Fibroblast of the conjunctiva (primary cell): ENCODE measurements at places on chromosomes 6 and 20.
A peak's percentile ranks its signal among the peaks of the same experiment; 100 is the strongest.

DNA sequence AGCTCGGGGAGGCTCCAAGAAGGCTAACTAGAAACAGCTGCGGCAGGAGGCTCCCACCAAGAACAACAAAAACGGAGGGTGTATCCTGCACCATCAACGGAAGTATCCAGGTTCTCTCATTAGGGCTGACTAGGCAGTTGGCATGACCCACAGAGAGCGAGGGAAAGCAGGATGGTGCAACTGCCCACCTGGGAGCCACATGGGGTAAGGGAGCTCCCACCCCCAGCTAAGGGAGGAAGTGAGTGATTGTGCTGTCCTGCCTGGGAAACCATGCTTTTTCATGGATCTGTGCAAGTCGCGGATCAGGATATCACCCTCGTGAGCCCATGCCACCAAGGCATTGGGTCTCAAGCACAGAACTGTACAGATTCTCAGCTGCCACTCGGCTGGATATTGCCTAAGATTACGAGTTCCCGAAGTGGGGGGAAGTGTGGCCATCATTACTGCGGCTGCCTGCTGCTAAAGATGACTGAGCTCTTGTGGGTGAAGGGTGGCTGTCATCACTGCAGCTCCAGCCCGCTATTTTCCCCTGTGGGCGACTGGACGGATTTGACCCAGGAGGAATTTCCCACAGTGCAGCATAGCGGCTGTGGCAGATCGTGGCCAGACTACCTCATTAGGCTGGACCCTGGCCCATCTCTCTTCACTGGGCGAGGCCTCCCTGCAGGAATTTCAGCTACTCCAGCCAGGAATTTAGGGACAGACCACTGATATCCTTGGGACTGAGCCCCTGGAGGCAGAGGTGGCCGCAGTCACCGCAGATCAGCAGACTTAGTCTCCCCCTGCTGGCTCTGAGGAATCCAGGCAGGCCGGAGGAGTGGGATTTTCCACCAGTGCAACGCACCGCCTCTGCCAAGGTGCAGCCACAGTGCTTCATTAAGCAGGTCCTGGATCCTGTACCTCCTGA, 515.7 kb downstream of the FRK start:
- DNase-seq, result no peak

DNA sequence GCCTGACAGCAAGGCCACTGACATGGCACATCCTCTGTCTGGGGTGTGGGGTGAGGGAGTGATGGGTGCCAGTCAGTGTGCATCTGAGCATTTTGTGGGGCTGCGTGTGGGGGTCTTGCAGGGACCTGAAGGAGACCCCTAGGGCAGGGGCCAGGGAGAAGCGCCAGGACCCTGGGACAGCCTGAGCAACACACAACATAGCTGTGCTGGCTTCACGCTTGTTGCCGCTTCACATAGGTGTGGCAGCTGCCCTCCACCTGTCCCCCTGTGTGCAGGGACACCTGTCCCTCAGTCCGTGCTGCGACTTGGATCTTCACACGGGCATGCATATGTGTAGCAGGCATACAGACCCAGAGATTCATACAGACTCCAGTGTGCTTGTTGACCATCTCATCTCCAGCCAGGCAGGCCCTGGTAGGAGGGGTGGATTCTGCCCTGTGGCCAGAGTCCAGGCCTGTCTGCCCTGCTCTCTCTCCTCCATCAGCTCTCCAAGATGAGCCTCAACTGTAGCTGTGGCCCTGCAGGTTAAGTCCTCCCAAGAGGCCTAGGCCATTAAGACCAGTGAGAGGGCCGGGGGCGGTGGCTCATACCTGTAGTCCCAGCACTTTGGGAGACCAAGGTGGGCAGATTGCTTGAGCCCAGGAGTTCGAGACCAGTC, 3.2 kb upstream of the NPBWR2 start:
- no peak for DNase-seq

- DNase-seq, result no peak
Measured at GRCh38 chr6:43811733-43812099, 41.7 kb downstream of the VEGFA start.

DNA sequence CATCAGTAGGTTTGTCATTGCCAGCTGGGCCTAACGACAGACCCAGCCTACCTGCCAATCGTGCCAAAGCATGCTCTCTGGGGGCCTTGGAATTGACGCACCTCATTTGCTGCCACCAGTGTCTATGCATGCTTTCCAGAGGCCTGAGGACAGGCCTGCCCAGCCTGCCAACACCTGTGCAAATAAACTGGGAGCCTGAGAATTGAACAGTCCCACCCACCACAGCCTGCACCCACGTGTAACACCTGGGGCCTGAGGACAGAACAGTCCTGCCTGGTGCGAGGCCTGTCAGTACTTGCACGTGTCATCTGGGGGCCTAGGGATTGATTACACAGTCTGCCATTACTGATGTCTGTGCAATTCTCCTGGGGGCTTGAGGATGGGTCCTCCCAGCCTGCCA, 6.2 kb upstream of the RNF217 start:
- DNase-seq, result no peak

GRCh38 chr6:31125162-31125561, 4.9 kb upstream of the CDSN start:
- DNase-seq, result no peak

- DNase-seq, result no peak
Measured at GRCh38 chr6:41194386-41194785, 6.6 kb downstream of the TREML2 start.

GRCh38 chr6:80094017-80094416, 12.5 kb upstream of the BCKDHB start:
- DNase-seq, result no peak

DNA sequence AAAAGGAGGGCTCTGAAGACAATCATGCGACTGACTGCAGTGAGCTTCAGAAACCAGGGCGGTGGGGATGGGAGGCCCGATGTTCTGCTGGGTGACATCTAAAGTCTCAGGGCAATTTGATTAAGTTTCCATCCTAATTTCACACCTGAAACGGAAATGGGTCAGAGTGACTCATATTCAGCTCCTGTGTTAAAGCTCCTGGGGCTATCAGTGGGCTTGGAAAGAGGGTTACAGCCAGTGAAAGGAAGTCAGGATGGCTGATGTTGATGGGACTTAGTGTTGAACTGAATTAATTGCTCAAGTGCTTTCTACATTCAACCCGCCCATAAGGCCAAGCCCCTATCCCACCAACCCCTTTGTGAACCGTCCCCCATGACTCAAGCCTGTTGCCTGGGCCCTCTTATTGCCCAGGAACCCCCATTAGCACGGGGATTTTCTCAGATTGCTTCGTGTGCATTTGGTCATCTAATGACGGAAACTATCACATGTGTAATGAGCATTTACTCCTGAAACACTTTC, 47.1 kb upstream of the TBC1D7 start:
- no peak for DNase-seq

- no peak for DNase-seq
Measured at GRCh38 chr6:129659590-129660345, 50.2 kb downstream of the ARHGAP18 start.

GRCh38 chr6:156848533-156848932, 71.4 kb downstream of the ARID1B start:
- no peak for DNase-seq

DNA sequence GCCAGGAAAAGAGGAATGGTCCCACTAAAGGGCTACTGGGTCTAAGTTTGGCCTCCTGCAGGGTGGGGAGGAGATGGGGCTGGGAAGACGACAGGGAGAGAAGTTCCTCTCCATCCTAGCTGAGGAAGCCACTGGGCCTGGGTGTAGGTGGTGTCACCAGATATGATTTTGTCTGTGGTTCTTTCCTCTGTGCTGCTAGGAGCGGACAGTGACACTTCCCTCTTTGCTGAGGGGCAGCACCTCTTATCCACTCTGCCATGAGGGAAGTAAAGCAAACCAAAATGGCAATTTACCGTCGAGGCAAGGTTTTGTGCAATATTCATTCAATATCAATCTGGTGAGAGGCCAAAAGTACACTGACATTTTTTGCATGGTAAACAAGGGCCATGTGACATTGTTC, 33.0 kb upstream of the NR2E1 start:
- DNase-seq, result no peak

GRCh38 chr6:75657327-75657726, 55.6 kb downstream of the SENP6 start:
- no peak for DNase-seq

- DNase-seq, result no peak
Measured at GRCh38 chr6:167712731-167713475, 113.8 kb upstream of the AFDN start.

GRCh38 chr20:57921676-57922075, 211.9 kb upstream of the PMEPA1 start:
- DNase-seq, result no peak

DNA sequence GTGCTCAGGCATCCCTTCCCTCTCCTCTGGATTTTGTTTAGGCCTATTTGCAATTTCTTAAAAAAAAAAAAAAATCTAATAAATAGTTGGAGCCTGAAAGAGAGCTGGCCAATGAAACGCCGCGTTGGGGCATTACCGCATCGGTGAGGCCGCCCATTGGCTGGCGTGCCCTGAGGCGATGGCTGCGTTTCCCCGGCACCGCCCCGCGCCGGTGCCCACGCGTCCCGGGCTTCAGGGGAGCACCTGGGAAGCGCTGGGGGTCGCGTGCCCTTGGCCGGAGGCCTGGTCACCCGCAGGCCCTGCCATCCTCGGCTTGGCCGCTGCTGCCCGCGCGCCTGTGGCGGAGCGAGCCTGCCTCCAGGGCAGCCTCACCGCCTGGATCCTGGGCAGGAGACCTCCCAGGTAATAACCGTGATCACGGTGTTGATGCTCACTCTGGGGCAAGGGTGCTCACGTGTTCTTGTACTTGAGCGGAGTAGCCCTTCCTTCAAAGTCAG, 155.4 kb downstream of the NRN1 start:
- DNase-seq, result peak; percentile 4

- no peak for DNase-seq
Measured at GRCh38 chr6:87702589-87702945, 534 bp upstream of the AKIRIN2 start.

DNA sequence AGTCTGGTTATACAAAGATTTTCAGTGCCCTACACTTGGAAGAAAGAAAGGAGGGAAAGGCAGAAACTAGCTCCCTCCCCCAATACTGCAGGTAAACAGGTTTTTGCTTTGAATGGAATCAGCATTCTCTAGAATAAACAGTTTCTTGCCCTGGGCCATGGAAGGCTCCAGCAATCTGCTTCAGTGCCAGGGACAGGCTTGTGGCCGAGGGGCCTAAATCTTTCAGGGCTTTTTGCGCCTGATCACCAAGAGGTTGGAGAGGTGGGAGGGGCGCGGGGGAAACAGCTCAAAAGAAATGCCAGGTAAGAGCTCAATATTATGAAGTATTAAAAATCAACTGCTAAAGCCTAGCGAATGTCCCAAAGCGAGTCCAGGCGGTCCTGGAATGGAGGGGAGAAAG, 23.8 kb downstream of the TFAP2B start:
- no peak for DNase-seq

DNA sequence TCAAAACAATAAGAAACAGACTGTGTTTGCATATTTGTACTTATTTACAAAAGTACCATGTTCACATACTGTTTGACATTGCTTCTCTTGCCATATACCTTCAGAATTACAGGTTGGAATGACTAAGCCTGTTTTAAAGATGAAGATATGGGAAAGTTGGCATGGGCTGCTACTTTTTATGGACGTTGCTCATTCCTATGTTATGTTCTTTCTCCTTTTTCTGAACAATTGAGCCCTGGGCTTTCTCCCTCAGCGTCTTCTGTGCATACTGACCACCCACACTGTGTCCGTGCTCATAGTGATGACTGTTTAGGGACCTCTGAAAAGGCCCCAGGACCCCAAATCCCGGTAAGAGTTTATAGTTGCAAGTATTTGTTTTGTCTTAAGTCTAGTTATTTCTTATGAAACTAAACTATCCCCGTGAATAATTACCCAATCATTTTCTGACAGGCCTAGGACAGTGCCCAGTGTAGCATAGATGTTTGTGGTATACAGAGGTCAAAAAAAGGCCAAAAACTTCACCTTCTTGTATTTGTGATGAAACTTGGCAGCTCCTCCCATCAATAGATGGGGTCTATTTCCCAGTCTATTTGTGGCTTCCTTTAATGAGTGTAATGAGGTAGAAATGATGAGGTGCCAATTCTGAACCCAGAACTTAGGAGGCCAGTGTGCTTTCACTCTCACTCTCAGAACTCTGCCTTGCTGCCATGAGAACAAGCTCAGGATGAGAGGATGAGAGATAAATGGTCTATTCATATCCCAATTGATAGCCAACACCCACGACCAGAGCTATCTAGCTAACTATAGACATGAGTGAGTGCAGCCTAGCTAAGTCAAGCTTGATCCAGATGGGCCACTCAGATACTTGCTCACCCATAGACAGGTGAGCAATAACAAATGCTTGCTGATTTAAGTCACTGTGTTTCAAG, 40.9 kb downstream of the GSTA4 start:
- no peak for DNase-seq

- DNase-seq, result no peak
Measured at GRCh38 chr6:75449630-75450206, 43.9 kb downstream of the FILIP1 start.

GRCh38 chr6:28607990-28608389, 82.3 kb downstream of the GPX5 start:
- no peak for DNase-seq

DNA sequence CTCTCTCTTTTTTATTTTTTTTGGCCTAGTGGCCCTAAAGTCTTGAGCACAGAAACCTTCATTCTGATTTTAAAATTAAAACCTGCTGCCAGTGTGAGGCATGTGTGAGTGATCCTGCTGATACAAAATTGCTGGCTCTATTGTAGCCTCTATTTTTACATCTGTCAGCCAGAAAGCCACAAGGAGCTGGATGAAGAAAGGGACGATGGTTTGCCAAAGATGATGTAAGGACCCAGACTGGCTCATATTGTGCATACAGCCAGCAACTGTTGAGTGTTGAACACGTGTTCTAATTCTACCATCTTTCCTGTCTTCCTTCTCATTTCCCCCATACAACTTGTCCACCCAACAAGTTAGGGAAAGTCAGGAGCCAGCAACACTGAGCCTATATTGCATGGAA, 40.8 kb upstream of the ATXN1 start:
- peak; percentile 75 for DNase-seq

GRCh38 chr6:4055420-4056041, 23.4 kb downstream of the FAM217A start:
- peak; percentile 60 for DNase-seq

- no peak for DNase-seq
Measured at GRCh38 chr6:15553736-15554294, 109.0 kb downstream of the DTNBP1 start.

GRCh38 chr6:130293800-130294199, 71.0 kb upstream of the SAMD3 start:
- peak; percentile 62 for DNase-seq

GRCh38 chr6:156309017-156309416, 468.2 kb upstream of the ARID1B start:
- DNase-seq, result no peak
